ENCODE measurements at places on chromosomes 2 and 18.

- peak; percentile 93 for DNase-seq
These were observed 85.5 kb downstream of the HS6ST1 start for GRCh38 chr2:128232965-128233789.

GRCh38 chr2:126244937-126245336, 411.0 kb upstream of the GYPC start:
- DNase-seq, result peak; percentile 72

- no peak for DNase-seq
These were observed 469.6 kb upstream of the ID2 start for GRCh38 chr2:8212239-8212638.

GRCh38 chr2:38375696-38376345, 1.3 kb downstream of the ATL2 start:
- DNase-seq, result peak; percentile 40

DNA sequence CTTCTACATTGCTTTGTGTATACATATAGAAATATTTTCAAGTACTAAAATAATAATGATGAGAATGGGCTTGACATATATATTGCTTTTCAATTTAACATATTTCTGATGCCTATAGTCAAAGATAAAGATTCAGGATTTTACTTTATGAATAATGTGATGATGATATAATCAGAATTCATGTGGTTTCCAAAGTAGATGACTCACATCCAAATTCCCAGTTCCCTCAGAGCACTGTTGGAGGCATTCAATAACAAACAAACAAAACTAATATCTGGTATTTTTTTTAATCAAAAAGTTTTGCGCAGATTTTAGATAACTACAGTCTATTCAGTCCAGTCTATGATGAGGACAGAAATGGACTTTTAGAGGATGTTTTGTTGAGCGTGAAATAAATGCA, 2094.5 kb upstream of the CELF4 start:
- no peak for DNase-seq

- DNase-seq, result no peak
These were observed 408.6 kb downstream of the CDH7 start for GRCh38 chr18:66159451-66159850.

DNA sequence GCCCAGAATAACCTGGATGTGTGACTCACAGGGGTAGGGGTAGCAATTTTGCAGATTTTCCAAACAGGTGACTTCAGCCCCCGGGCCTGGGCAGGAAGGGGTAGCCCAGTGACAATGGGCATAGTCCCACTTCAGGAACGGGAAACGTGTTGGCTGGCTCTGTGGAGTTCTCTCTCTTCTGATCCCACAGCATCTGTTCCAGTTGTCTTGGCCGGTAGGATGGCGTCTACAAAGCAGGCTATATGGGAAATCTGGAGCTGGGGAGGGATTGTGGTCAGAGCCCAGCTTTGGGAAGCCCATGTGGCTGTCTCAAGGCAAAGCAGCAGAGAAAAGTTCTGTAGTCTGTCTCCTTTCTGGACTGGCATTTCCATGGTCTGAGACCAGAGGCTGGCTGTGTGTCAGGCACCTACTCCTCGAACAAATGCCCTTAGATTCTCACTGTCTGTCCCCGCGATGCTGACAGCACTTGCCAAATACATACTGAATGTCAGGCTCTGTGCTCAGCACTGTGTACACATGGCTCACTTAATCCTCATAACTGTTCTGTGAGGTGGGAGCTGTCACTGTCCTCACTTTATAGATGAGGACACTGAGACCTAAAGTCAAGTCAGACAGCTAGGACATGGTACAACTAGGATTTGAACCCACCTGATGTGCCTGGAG, 17.9 kb upstream of the TMEM214 start:
- no peak for DNase-seq

GRCh38 chr2:202494300-202495229, 118.4 kb downstream of the BMPR2 start:
- peak; percentile 8 for DNase-seq

DNA sequence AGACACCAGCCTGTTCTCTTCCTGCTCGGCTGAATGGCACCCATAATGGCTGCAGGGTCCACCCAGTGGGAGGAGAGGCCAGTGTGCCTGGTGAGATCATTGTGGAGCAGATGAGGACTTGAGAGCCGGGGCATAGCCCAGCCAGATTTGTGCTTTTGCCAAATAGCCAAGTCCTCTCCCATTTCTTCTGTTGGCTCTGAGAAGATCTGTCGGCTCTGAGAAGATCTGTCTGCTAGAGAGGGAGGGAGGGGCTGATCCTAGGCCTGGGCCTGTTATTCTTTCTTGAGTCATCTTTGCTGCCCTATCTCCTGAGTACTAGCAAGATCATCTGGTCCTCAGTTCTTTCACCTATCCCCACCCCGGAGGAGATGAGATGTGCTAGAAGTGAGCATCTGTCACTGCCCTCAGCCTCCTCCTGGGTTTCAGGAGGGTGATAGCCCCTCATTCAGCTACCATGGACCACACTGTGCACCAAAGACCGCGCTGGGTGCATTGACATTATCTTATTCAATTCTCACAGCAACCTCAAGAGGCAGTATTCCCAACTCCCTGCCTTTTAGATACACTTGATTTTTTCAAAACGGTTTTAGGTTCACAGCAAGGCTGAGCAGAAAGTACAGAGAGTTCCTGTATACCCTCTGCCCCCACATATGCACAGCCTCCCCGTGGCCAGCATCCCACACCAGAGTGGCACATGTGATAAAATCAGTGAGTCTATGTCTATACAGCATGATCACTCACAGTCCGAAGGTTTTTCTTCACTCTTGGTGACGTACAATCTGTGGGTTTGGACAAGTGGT, 98.6 kb downstream of the CAPN13 start:
- no peak for DNase-seq

GRCh38 chr18:65876310-65876709, 125.5 kb downstream of the CDH7 start:
- DNase-seq, result no peak
